ENCODE measurements at places on chromosomes 5 and 9.

DNA sequence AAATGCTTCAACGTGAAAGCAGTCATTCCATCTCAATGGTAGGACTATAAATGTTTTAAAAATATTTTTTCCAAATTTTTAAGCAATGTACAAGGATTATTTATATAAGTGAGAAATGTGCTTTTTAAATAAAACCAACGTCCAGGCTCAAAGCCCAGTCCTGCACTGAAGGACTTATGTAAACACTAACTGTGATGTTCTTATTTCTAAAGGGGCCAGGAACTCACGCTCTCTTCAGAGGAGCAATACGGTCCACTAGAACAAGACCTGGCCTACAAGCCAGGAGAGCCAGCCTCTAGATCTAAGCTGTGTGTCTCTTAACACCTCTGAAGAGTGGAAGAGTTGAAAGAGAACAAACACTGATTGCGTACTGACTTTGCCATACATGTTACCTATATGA lies 12.1 kb downstream of the TTLL11 start:
- no peak for DNase-seq

- no peak for DNase-seq
Measured at GRCh38 chr5:56612353-56612752, 203.0 kb upstream of the MAP3K1 start.

DNA sequence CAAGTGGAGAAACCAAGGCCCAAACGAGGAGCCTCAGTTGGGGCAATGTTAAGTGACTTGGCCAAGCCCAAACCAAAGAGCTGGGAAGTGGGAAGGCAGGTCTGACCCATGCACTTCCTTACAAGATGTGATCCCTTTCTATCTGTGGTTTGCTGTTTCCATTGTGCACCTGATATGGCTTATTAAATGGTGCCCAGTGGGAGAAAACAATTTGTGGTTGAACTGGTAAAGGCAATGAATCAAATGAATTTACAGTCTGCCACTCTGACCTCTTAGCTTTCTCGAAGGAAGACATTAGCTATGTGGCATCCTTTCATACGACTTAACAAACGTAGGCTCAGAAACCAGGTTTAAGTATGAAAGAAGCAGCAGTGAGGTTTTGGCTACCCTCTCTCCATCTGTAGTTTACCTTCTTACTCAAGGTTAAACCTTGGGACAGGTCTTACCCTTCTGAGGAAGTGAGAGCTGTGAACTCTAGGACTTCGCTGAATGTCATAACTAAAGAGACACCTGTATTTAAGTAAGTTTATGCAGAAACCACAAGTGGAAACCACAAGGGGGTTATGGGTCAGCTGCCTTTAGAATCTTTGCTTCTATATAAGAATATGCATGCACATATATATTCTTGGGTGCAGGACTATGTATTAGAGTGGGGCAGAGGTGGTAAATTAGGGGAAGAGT lies 100.5 kb upstream of the SPATA31D4 start:
- DNase-seq = no peak

- DNase-seq = no peak
Measured at GRCh38 chr9:95077766-95078370, 239.6 kb downstream of the FANCC start.

GRCh38 chr5:79771387-79771786 lies 81.8 kb downstream of the CMYA5 start:
- DNase-seq = no peak

- DNase-seq = no peak
Measured at GRCh38 chr9:75997206-75997605, 106.7 kb downstream of the PCSK5 start.

DNA sequence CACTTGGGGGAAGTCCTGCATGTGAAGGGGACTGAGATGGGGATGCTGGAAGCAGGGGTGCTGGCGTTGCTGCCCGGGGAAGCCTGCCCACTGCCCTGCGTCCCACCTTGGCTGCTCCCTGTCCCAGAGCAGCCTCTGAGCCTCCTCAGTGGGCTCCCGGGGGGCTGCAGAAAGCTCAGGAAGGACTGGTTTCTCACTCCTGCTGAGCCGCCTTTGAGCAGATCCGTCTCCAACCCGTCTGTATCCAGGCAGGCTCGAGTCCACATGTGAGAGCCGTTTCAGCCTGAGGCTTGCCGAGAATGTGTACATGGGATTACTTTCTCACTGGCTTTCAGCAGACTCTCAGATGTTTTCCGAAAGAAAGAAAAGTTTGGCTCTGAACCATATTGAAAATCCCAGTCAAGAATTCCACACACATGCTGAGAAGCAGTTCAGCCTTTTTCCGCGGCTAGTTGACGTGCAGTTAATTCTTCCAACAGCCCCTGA lies 95.3 kb upstream of the COL5A1 start:
- no peak for DNase-seq

DNA sequence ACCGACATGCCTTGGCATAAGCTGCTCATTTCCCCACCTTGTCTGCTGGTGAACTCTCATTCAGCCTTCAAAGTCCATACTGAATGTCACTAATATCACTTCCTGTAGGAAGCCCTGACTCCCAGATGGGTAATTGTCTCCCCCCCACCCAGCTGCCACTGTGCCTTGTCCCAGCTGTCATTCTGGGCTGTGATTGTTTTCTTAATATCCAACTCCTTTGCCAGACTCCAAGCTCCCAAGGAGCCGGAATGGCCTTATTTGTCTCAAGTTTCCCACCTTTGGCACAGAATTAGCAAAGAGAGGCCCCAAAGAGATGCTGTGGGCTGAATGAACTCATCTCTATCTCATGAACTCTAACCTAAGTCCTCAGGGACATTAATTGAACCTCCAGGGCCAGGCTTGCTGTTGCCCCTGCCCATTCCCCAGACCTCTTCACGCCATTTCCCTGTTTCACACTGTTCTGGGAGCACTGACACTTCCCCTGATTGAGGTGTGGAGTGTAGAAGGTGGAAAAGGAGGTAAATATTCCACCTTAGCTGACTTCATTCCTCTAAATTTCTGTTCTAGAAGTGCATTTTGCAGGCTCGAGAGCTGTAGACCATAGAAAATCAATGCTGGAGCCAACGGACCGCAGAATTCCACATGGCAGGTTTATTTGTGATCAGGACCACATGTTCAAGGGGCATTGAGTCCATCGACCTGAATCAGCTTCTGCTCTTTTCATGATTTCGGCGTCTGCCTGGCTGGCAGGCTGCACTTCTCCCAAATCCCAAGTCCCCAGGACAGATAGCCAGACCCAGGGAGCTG lies 4.9 kb upstream of the SH3PXD2B start:
- DNase-seq = no peak

DNA sequence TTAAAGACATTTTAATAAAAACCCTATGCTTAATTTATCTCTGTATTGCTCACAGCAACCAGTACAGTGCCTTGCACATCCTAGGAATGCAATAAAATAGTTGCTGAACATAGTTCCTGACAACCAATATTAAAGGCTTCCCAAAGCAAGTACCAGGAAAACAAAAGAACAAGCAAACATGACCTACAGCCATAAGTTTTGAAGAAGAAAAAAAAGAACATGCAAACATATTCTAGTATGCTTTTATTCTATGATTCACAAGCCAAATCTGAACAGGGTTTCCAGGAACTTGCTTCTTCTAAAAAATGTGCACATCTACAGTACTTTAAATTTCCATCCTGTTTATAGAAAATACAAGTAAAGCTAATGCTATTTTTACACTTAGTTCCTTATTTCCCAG lies 4.5 kb downstream of the CEMIP2 start:
- DNase-seq = no peak

DNA sequence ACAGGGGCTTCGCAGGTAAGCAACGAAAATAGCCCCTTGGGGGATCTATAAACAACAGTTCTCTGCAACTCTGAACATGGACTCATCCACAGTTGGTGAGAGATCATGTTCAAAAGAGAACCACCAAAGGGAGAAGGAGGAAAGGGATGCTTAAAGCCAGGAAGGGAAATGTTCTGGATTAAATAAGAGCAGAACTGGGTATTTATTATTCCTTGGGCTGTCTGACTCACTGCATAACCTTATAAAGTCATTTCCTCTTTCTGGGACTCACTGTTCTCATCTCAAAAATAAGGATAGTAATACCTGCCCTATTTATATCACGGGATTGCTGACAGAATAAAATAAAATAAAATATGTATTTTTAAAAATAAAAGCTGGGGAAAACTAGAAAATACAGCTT lies 11.2 kb upstream of the MARCHF3 start:
- DNase-seq = no peak

DNA sequence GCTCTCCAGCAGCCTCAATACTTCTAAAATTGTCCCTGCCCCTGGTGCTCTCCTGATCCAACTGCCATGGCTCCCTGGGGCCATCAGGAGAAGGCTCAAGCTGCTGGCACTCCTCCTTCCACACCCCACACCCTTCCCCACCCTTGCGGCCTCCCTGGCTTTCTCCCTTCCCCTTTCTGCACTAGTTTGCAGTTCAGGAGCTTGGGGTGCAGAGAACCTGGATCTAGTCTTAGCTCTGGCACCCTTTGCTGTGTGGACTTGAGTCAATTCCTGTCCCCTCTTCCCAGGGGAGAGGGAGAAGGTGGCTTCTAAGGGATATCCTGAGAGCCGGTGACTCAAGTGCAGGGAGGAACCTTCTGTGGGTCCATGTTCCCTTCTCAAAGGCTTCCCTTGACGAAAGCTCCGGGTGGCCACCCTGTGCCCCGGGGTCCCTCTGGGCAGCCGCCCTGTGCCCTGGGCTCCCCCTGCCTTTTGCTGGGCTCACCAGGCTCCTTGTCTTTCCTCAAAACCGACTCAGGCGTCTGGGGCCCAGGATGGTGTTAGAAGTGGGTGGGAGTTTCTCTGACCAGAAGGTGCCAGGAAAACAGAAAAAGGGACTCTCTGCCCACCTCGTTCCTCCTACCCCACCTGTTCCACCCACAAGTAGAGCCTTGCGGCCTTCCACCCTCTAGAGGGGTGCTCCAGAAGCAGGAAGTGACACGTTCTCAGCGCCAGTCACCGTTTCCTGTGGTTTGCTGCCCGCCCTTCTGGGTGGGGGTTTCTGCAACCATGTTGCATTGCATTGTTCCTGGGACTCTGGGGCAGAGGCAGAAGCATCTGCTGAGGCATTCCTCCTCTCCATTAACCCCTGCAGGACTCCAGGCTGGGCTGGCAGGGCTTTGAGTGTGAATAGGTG lies 15.0 kb downstream of the GLIPR2 start:
- DNase-seq = no peak

- DNase-seq = no peak
Measured at GRCh38 chr9:87437966-87438365, 59.7 kb upstream of the DAPK1 start.

GRCh38 chr5:125609011-125609410 lies 814.2 kb upstream of the GRAMD2B start:
- no peak for DNase-seq

DNA sequence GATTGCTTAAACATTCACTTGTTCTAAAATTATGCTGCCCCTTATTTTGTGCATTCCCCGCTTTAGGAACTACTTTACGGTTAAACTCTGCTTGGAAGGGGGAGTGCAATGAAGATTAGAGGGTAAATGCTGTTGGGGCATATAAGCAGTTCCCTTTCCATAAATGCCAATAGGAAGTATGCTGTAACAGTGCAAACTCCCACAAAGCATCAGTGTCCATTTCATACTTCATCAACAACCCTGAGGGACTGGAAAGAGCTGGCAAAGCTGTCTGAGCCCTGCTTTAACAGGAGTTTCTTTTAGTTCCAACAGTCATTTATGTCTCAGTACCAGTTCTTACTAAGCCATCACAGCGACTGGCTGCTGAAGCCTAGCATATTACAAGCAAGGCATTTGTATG lies 1.8 kb downstream of the ACTL7A start:
- DNase-seq = no peak

GRCh38 chr5:1666812-1667588 lies 132.6 kb downstream of the MRPL36 start:
- peak; percentile 72 for DNase-seq

Measured in NCI-H1930 (cell line).